ENCODE measurements at places on chromosomes 7 and 10. TPM values are rescaled to one million over a fixed set of nuclear protein-coding genes. Genes with fewer than 3 reads are reported as not detected.
A peak's percentile ranks its signal among the peaks of the same experiment; 100 is the strongest.

DNA sequence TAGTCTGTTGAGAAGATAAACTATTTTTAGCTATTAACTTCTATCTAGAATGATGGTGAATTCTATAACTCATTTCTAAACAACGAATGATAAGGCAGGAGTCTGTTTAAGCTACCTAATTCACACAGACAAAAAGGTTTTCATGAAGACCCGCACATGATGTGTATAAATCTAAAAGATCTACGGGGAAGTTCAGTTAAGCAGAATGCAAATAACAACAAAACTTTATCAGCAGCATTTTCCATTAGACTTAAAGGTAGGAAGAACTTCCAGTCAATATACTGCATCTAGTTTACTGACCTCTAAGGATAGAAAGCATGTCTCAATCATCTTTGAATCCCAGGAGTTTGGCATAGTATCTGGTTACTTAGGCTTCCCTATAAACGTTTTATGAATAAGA lies 62.6 kb downstream of the CDK6 start:
- no peak overlapping the region for H3K27ac ChIP-seq
- H3K27me3 ChIP-seq, result no peaks in the 10 kb centered on the region
- no peak for DNase-seq
- peaks cover 4% of the 10 kb centered on the region for H3K36me3 ChIP-seq

GRCh38 chr7:26593393-26593792 lies 271.0 kb downstream of the SKAP2 start:
- no peaks in the 10 kb centered on the region for H3K27me3 ChIP-seq
- DNase-seq, result no peak
- H3K4me3 ChIP-seq, result no peak overlapping the region
- H3K36me3 ChIP-seq, result no peaks in the 10 kb centered on the region
- H3K27ac ChIP-seq, result no peak overlapping the region
- no peaks in the 10 kb centered on the region for H3K4me1 ChIP-seq

DNA sequence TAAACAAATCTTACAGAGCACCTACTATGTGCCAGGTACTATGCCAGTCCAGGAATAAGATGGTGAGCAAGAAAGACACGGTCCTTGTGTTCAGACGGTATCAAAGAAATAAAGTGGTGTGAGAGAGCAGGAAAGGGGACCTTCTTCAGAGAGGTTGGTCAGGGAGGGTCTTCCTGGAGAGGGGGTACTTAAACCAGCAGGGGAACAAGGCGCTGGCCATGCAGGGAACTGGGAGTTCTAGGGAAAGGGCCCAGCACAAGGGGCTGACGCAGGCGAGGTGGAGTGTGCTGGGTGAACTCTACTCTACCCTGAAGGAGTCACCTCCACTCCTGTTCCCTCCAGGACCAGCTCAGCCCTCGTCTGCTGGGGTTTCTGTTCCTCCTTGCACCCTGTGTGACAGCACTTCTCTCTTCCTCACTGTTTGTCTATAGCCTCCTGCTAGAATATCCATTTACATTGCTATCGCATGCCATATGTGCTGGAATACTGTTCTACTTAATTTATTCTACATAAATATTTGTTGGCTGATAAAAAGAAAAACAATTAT lies 73.5 kb downstream of the AOAH start:
- no peak for DNase-seq
- no peaks in the 10 kb centered on the region for H3K27me3 ChIP-seq
- H3K4me3 ChIP-seq, result no peak overlapping the region

CLDN4 gene
- not detected for total RNA-seq

ITPRID1 gene
- not detected for total RNA-seq

GRCh38 chr7:123916240-123916724 lies 8.8 kb upstream of the SPAM1 start:
- H3K27me3 ChIP-seq, result no peaks in the 10 kb centered on the region
- no peak for DNase-seq
- no peaks in the 10 kb centered on the region for H3K4me1 ChIP-seq
- H3K4me3 ChIP-seq, result no peak overlapping the region

MYO1G gene
- total RNA-seq, result 107 TPM

DNA sequence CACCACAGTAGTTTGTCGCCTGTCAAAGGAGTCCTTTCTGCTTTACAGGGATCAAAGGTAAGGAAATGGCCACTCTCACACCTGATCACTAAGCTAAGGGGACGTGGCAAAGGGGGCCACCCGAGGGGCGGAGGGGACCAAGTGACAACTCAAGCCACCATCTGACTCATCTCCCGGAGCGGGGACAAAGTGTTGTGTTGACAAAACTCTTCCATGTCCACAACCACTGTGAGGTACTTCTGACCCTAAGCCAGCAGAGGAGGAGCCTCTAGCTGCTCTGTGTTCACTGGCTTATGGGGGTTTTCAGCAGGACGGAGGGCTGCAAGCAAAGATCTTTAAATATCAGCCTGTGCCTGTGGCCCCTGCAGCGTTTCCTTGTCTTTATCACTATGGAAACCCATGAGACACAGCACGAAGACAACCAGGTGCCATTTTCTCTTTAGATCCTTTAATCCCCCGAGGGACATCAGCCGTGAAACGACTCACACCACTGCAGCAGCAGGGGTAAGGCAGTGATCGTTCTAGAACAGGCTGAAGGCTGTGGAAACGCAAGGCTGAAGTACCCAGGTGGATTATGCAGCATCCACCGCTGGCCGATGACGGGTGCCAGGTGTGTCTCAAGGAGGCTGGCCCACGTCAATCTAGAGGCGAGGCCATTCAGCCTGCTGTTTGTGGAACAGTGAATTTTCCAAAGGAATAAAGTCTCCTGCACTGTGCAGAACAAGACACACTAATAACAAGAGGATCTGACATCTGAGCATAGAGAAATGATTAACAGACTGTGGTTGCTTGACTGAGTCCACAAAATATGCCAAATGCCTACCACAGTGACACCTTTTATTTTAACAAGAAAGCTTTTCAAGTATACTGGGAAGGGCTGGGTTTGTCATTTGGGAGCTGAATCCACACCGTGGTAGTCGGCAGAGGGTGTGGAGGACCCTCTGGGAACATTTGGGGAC lies 26.6 kb upstream of the DDC start:
- H3K27me3 ChIP-seq, result no peaks in the 10 kb centered on the region
- DNase-seq, result no peak
- no peaks in the 10 kb centered on the region for H3K4me1 ChIP-seq
- no peak overlapping the region for H3K27ac ChIP-seq
- H3K4me3 ChIP-seq, result no peak overlapping the region

GRCh38 chr7:38169847-38170246 lies 8.2 kb upstream of the STARD3NL start:
- no peaks in the 10 kb centered on the region for H3K4me1 ChIP-seq
- no peaks in the 10 kb centered on the region for H3K27me3 ChIP-seq

- H3K27me3 ChIP-seq, result no peaks in the 10 kb centered on the region
- H3K36me3 ChIP-seq, result no peaks in the 10 kb centered on the region
- peak overlapping the region; percentile 92 for H3K27ac ChIP-seq
- H3K4me3 ChIP-seq, result peak overlapping the region; percentile 74
These were observed 47.3 kb downstream of the NPVF start for GRCh38 chr7:25180946-25181345.

PIP gene
- not detected for total RNA-seq

DNA sequence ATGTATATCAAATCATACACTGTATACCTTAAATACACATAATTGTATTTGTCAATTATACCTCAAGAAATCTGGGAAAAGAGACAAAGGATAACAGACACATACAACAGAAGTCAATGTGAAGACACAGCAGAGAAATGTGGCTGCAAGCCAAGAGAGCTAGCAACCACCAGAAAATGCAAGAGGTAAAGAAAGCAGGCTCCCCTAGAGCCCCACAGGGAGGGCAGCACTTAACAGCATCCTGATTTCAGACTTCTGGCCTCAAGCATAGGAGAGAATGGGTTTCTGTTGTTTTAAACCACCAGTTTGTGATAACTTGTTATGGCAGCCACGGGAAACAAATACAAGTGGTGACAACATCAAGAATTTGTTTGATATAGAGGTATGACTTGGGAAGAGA lies 1197.2 kb downstream of the SORCS1 start:
- H3K4me3 ChIP-seq, result no peak overlapping the region
- no peak for DNase-seq
- H3K36me3 ChIP-seq, result no peaks in the 10 kb centered on the region
- H3K27me3 ChIP-seq, result no peaks in the 10 kb centered on the region

PVRIG gene
- total RNA-seq, result 51.4 TPM

SPDYE16 gene
- 0.53 TPM for total RNA-seq

DNA sequence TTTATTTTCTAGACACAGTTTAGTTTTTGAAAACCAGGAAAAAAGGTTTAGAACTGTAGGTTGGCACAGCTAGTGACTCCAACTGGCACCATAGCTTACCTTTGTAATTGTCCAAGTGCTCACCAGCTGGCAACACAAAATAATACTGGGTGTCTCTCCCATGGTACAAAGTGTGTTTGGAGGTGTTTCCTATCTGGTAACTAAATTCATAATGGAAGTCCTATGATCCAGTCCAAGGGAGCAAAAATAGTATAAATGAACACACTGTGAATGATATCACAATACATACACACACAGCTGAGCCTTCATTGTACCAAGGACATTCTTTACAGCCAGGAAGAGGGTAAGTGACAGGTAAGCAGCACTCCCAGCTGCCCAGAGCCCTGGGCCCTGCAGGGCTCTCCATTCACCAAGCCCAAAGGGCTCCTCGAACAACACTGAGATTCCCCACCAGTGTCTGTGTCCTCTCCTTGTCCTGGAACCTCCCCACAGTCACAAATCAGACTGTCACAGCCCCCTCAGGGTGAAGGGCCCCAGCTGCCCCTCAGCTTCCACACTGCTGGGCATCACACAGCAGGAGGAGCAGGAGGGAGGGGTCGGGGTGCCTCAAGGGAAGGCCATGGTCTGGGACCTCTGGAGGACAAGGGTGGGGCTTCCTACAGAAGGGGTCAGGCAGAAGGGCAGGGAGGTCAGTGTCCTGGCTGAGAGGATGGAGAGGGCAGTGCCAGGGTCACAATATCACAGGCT lies 72.1 kb downstream of the PKD1L1 start:
- H3K4me1 ChIP-seq, result no peaks in the 10 kb centered on the region
- no peaks in the 10 kb centered on the region for H3K36me3 ChIP-seq
- H3K27me3 ChIP-seq, result no peaks in the 10 kb centered on the region

AKR1D1 gene
- not detected for total RNA-seq

GRCh38 chr10:77560471-77560870 lies 77.1 kb downstream of the KCNMA1 start:
- peaks cover 4% of the 10 kb centered on the region for H3K4me1 ChIP-seq
- no peak overlapping the region for H3K4me3 ChIP-seq
- DNase-seq, result no peak
- no peaks in the 10 kb centered on the region for H3K27me3 ChIP-seq
- H3K27ac ChIP-seq, result no peak overlapping the region

CCL24 gene
- total RNA-seq, result not detected

DNA sequence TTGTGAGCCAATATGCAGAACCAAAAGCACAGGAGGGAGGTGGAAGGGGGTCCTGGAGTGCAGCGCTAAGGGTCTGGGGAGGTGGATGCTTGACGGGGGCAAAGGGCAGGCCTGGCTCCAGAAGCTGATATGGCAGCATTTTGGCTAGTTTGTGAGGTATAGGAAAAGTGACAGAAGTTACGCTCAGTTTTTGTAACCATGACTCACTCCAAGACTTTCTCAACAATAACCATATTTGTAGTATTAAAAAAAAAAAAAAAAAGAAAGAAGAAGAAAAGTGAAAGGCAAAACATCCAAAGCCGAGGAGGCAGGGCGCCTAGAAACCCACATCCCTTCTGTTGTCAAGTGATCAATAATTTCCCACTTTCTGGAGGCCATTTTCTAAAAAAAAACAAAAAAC lies 92.3 kb downstream of the RNF216 start:
- peak overlapping the region; percentile 93 for H3K27ac ChIP-seq
- DNase-seq, result no peak
- no peaks in the 10 kb centered on the region for H3K27me3 ChIP-seq
- no peaks in the 10 kb centered on the region for H3K36me3 ChIP-seq
- peaks cover 81% of the 10 kb centered on the region for H3K4me1 ChIP-seq

GRCh38 chr10:13961097-13961496 lies 369.6 kb downstream of the FRMD4A start:
- H3K4me3 ChIP-seq, result no peak overlapping the region
- H3K27ac ChIP-seq, result no peak overlapping the region
- no peaks in the 10 kb centered on the region for H3K27me3 ChIP-seq
- H3K4me1 ChIP-seq, result no peaks in the 10 kb centered on the region
- no peak for DNase-seq

GRCh38 chr10:100192350-100192749 lies 6.5 kb upstream of the ERLIN1 start:
- peaks cover 38% of the 10 kb centered on the region for H3K36me3 ChIP-seq
- no peak overlapping the region for H3K27ac ChIP-seq
- H3K27me3 ChIP-seq, result no peaks in the 10 kb centered on the region
- peaks cover 2% of the 10 kb centered on the region for H3K4me1 ChIP-seq
- DNase-seq, result no peak

- no peak overlapping the region for H3K27ac ChIP-seq
- peaks cover 15% of the 10 kb centered on the region for H3K36me3 ChIP-seq
- no peaks in the 10 kb centered on the region for H3K27me3 ChIP-seq
These were observed 26.4 kb downstream of the NUDT13 start for GRCh38 chr10:73136627-73137026.

DNA sequence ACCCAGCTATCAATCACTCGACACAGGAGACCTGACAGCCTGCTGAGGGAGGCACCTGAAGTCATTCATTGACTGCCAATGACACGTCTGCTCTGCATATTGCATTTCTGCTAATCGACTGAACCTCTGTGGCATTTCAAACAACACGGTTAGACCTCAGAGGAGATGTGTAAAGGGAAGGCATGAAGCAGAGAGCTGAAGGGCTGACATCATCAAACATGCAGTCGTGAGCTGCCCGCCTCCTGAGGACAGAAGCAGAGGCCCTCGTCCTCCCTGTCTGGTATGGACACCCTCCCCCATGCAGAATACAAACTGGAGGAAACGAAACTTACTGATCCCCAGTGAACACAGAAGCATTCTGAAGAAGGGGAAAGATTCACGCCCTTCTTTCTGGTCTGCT lies 462.6 kb upstream of the MGMT start:
- no peaks in the 10 kb centered on the region for H3K27me3 ChIP-seq
- DNase-seq, result no peak
- H3K4me3 ChIP-seq, result no peak overlapping the region
- H3K27ac ChIP-seq, result no peak overlapping the region

DEPP1 gene
- total RNA-seq, result not detected

Data from B cell (primary cell).